Naive thymus-derived CD8-positive, alpha-beta T cell (primary cell): ENCODE measurements at places on chromosomes 1 and 21. TPM values are rescaled to one million over a fixed set of nuclear protein-coding genes. Genes with fewer than 3 reads are reported as not detected.

Gene DMRTA2
- total RNA-seq = not detected

DNA sequence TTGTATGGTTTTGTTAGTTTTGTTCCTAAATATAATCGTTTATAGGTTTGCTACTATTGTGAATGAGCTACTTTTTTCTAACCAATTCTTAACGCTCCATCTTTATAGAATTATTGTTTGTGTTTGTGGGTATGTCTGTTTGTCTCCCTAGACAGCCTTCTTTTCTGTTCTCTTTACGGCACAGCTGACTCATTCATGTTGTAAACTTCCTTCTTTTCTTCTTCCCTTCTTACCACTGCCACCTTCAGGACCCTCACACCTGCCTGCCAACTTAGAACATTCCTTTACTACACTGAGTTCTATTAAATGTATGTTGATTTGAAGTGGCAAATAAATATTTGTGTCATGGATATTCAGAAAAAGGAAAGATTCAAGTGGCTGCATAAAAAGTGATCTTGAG lies 29.1 kb downstream of the AK5 start:
- DNase-seq = no peak

DNA sequence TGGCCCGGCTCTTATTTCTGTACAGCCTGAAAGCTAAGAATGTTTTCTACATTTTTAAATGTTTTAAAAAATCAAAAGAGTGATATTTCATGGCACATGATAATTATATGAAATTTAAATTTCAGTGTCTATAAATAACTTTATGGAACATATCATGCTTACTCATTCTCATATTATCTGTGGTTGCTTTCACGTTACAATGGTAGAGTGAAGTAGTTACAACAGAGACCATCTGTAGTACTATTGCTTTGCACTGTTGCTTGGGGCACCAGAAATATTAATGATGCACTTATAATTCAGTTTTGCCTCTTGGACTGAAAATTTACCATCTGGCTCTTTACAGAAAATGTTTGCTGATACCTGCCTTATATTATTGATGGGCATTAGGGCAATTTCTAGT lies 481.6 kb downstream of the PLPP3 start:
- no peak for DNase-seq

DNA sequence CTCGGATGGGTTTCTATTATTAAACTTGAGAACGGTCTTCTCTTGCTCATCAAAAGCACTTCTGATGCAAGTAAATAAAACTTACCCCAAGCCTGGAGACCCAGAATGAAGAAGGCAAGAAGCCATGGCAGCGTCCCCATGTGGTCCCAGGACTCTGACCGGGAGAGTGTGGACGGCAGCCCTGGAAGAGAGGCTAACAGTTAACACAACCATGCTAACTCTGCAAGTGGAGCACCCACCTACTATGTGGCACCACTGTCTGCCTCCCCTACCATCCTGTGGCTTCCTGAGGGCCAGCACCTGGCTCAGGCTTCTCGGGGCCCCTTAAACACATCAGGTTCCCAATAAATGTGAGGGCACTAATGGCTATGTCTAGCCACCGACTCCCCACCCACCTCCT lies 2.2 kb downstream of the PGLYRP3 start:
- no peak for DNase-seq

- DNase-seq = peak; percentile 77
Measured at GRCh38 chr1:16187748-16188401, 24.6 kb downstream of the ARHGEF19 start.

DNA sequence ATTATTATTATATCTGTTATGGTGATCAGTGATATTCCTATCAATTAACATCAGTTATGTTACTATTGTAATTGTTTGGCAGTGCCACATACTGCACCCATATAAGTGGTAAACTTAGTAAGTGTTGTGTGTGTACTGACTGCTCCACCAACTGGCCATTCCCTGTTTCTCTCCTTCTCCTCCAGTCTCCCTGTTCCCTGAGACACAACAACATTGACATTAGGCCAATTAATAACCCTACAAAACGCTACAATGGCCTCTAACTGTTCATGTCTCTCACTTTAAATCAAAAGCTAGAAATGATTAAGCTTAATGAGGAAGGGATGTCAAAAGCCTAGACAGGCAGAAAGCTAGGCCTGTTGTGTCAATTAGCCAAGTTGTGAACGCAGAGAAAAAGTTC lies 6.6 kb upstream of the THRAP3 start:
- DNase-seq = no peak

GRCh38 chr1:54542962-54543539 lies 5.0 kb upstream of the ACOT11 start:
- DNase-seq = no peak

DNA sequence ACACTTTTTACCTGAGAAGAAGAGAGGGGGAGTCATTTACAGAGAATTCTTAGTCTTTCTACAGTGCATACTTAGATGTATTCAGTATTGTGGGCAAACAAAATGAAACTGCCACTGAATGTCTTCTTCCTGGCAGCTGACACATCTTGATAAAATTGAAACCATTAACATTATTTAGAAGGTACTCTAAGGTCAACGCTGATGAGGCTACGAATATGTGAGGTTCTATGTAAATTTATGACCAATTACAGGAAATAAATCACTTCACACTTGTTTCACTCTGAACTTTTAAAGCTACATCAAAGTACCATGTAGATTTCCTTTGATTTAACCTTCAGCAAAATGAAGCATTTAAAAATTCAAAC lies 51.3 kb upstream of the GFI1 start:
- DNase-seq = no peak

DNA sequence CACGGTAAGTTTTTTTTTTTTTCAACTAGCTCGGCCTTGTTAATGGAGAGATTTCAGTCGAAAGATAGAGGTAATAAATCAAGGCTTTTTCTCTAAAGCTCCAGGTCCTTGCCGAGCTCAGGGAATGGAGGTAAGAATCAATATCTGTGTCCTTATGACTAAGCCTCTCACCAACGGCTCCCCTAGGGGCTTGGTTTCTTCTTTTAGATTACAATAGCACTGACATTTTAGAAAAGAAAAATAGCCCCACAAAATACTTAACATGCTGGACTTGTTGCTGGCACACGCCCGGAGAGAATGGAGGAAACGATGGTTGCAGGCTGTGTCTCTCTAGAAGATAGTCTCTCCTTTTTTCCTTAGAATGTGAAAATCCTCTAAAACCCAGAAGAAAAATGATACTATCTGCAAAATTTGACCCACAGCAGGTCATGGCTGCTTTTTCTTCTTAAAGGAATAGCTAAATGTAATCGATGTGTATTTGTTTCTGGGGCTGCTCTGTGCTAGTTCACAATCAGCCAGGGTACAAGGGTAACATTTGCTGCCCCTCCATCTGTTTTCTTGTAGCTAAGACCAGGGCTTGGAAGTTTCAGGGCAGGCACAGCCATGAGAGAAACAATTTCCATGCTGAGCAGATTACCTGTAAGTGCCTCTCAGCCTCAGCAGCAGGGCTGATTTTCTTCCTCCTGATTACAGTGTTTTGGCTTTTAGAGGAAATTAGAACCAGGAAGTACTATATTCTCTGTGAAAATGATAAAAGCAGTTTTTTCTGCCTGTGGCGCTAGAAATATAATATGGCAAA lies 86.2 kb upstream of the GNG12 start:
- DNase-seq = no peak

- no peak for DNase-seq
Measured at GRCh38 chr1:175530622-175531375, 212.6 kb downstream of the TNR start.

Gene SLC25A44
- 16.8 TPM for total RNA-seq

Gene ACTRT2
- total RNA-seq = not detected

- no peak for DNase-seq
Measured at GRCh38 chr1:2429780-2430591, 17.6 kb upstream of the PEX10 start.

GRCh38 chr1:32179193-32179442 lies 357 bp upstream of the TXLNA start:
- DNase-seq = no peak

- no peak for DNase-seq
Measured at GRCh38 chr1:205301205-205301821, 20.2 kb downstream of the NUAK2 start.

GRCh38 chr1:59020151-59020997 lies 236.5 kb upstream of the JUN start:
- peak; percentile 59 for DNase-seq

GRCh38 chr1:2173546-2174347 lies 20.8 kb downstream of the FAAP20 start:
- DNase-seq = no peak

DNA sequence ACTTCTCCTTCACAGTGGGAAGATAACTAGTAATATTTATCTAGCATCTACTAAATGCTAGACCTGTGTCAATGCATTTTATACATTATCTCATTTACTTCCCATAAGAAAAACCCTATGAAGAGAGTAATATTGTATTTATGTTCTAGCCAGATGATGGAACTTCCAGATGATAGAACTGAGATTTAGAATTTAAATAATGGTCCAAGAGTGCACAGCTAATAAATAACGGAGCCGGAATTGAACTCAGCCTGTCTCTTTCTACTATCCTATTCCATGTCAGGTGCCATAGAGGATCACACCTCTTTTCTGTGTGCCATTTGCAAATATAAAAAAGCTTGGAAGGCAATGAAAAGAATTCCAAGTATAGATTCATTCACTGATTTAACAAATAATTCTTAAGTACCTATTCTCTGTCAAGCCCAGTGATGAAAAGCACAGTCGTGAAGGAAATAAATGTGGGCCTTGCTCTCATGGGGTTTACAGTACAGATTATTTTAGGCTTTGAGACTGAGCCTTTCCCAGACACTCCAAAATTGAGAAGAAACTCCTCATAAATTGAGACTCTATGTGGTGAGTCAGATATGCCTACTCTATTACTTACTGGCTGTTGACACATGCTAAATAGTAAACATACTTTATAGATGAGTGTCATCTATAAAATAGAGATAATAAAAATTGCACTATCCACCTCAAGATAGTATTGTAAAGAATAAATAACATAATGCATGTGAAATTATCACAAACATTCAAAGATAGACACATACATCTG lies 378.0 kb upstream of the PRMT6 start:
- no peak for DNase-seq

Gene NES
- total RNA-seq = not detected

- DNase-seq = no peak
Measured at GRCh38 chr1:88646476-88647248, 37.4 kb upstream of the PKN2 start.

Gene CFHR2
- not detected for total RNA-seq

DNA sequence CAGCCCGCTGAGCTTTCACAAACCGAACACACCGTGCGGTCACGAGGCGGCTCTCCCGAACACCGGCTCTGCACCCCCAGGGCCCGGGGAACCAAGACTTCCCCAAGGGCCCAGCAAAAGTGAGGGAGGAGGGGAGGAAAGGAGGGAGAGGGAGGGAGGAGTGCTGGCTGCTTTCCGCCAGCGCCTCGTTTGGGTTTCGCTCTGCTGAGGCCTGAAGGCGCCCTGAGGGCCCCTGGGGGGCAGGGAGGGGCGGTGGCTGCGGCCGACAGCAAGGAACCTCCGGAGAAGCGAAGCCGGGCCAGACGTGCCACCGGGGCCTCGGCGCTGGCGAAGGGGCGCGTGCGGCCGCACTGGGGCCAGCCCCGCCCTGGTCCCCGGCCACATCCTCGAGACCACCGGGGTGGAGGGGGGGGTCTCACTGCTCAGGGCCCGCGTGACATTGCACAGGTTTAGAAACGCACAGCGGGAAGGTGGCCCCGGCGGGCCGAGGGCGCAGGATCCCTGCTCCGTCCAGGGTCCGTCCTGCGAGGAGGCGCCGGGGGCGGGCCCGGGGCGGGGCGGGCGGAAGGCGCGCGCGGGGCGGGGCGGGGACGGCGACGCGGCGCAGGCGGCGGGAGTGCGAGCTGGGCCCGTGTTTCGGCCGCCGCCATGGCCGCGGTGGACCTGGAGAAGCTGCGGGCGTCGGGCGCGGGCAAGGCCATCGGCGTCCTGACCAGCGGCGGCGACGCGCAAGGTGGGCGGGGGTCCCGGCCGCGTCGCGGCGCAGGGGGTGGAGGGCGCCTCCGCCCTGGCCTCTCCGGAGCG lies at the start of gene PFKL:
Gene PFKL, plus strand, starts transcription at position 596 of the 804 bp plus-strand sequence. Its CDS starts 53 bp downstream, at position 649.
- DNase-seq = peak; percentile 56

GRCh38 chr1:101595881-101596374 lies 359.1 kb downstream of the S1PR1 start:
- DNase-seq = no peak

Gene CLCNKA
- not detected for total RNA-seq

DNA sequence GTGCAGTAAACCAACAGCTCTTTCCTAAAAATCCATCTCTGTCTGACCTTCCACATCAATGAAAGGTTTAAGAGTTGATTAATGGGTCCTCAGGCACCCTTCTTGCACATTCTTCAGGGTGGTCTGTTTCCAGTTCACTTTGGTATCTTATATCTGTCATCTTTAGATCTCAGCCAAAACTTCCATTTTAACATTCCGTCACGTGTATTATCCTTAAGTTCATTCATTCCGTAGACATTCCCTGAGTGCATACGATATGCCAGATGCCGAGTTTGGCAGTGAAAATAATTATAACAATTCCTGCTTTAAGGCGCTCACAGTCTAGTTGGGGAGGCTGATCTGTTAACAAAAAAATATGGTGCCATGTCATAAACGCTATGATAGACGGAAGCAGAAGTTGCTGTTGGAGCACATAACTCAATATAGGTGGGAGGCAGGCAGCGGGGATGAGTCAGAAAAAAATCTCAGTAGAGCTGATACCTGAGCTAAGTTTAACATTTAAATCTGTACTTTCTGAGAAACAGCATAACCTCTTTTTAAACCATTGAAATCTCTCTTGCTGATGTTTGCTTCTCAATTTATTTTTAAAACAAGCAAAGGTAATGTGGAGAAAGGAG lies 59.6 kb upstream of the HOOK1 start:
- no peak for DNase-seq

DNA sequence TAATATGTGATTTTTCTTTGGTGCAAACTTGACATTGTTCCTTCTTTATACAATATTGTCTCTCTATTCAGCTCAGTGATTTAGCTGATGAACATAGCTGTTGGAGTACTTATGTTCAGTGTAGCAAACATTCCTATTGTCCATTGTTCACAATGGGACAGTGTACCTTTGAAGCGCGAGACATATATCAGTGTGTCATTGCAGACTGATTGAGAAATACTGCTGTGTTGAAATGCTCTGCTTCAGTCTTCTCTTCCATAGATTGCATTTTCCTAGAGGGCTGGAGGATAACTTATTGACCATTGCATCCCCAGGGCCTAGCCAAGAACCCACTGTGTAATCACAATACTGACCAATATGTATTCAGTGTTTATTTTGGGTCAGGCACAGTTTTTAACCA lies 46.5 kb downstream of the HLX start:
- no peak for DNase-seq

GRCh38 chr1:31705080-31705866 lies 1.5 kb upstream of the COL16A1 start:
- peak; percentile 35 for DNase-seq
